ENCODE measurements at places on chromosomes 11 and 22.

- DNase-seq, result no peak
These were observed at the start of gene UBE2L6 for GRCh38 chr11:57567515-57568329. TSS of gene UBE2L6 (minus strand) at chr11:57567672. CDS start at chr11:57567611, 61 bp downstream.

GRCh38 chr11:24386546-24387397 is 110.1 kb upstream of the LUZP2 start:
- peak; percentile 17 for DNase-seq

DNA sequence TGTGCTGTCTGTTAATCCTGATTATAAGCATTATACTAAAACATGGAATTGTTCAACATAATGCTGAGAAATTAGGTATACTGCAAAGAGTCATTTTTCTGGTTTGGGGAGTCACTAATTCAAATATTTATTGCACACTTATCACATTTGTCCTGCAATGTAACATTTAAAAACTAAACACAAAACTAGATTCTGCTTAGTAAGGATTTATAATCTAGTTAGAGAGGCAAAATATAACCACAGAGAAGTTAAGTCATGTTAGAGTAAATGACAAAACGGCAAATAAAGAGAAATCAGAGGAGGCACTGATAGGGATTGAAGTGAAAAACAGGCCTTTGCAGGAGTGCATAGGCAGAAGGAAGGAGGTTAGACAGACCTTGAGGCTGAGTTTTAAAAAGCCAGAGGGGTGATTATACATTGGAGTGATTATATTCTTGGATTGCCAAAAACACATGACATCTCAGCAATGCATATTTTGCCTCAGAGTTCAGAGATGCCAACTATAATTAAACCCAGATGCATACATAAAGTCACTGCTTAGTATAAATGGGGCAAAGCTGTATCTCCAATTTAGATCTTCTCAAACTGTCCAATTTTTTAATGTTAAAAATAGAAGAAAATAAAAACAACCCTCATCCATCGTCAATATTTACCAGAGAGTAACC is 49.7 kb downstream of the CCDC34 start:
- peak; percentile 43 for DNase-seq

- no peak for DNase-seq
These were observed 20.9 kb upstream of the KIAA0930 start for GRCh38 chr22:45261407-45262088.

GRCh38 chr11:93986716-93987115 is 34.4 kb upstream of the HEPHL1 start:
- DNase-seq, result no peak

Data from fibroblast of the conjunctiva (primary cell).